ENCODE measurements at places on chromosomes 12 and 14.

- no peak for DNase-seq
Measured at GRCh38 chr12:16691624-16692023, 85.7 kb upstream of the LMO3 start.

GRCh38 chr12:43063650-43064049, 474.1 kb upstream of the PRICKLE1 start:
- DNase-seq: no peak

DNA sequence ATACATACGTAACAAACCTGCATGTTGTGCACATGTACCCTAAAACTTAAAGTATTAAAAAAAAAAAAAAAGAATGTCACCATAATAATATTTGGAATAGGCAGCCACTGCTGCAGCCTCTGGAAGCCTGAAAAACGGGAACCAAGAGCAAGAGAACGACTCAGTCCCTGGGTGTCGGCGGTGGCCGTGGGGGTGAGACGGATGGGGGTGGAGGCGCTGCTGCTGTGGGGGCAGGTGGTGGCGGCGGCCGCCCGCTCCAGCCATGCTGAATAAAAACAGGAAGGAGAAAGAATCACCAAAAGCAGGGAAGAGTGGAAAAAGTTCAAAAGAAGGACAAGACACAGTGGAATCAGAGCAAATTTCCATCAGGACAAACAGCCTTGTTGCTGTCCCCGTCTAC, 46.9 kb downstream of the ZFYVE21 start:
- DNase-seq: no peak

GRCh38 chr14:35385042-35385839, 19.3 kb downstream of the NFKBIA start:
- DNase-seq: no peak

DNA sequence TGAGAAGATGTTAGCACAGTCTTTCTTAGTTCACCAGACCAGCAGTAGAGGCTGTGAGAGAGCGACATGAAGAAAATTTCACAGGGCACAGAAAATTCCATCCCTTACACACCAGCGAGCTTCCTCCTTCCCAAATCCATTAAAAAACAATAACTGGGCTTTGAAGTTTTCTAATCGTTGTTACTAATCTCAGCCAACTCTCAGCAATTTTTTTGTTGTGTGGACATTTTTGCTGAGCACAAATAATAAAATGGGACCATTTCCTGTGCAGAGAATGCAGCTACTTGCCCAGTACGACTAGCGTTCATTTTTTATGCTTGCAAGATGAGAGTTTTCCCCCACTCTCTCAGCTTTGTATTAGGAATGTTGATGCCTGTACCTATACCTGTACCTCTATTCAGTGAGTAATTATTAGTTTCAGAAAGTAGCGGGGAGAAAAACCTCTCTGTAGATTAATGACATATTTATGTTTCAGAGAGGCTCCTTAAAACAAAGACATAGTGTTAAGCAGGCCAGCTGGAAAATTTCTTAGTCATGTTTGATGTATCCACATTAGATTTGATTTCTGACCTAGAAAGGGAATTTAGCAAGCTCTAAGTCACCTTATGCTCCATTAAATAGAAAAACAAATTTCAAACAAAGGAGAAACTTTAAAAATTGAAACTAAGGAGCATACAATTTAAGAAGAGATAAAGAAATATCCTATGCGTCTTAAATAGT, 146.5 kb downstream of the SRGAP1 start:
- DNase-seq: no peak

- no peak for DNase-seq
Measured at GRCh38 chr14:45716572-45716971, 463.6 kb upstream of the MIS18BP1 start.

DNA sequence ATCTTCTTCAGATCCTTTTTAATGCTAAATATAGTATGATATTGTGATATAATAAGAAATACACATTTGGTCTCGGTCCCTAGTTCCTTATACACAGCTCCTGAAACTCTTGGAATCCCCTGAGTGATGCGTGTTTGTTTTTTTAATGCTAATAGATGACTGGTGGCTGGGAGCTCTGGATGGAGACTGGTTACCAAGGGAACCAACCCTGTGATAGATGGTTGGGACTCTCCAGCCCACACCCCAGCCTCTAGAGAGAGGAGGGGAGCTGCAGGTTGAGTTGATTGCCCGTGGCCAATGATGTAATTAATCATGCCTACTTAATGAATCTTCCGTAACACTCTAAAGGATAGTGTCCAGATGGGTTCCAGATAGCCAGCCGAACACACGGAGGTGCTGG, 140.6 kb downstream of the FBXL14 start:
- no peak for DNase-seq

GRCh38 chr14:101972126-101972866, 7.9 kb downstream of the DYNC1H1 start:
- DNase-seq: no peak

- no peak for DNase-seq
Measured at GRCh38 chr12:93679308-93679925, 2.2 kb downstream of the CRADD start.

DNA sequence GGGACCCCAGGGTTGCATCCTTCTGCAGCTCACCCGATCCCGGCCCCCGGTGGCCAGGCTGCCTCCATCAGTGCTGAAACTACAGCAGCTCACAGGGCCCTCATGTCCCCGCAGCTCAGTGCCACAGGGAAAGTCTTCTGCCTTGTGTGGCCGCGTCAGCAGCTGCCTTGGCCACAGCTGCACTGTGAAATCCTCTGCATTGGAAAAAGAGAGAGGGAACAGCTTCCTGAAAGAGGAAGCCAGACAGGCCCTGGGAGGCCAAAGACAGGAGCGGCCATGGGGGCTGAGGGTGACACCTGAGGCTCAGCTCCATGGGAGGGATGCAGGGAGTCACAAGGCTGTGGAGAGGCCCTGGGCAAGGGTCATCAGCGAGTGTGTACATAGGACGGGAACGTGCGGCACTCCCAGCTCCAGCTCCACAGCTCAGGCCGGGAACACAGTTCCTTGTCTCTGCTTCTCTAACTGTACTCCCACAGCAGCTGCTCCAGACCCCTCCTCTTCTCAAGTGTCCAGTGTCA, 32.7 kb downstream of the PARP2 start:
- no peak for DNase-seq

DNA sequence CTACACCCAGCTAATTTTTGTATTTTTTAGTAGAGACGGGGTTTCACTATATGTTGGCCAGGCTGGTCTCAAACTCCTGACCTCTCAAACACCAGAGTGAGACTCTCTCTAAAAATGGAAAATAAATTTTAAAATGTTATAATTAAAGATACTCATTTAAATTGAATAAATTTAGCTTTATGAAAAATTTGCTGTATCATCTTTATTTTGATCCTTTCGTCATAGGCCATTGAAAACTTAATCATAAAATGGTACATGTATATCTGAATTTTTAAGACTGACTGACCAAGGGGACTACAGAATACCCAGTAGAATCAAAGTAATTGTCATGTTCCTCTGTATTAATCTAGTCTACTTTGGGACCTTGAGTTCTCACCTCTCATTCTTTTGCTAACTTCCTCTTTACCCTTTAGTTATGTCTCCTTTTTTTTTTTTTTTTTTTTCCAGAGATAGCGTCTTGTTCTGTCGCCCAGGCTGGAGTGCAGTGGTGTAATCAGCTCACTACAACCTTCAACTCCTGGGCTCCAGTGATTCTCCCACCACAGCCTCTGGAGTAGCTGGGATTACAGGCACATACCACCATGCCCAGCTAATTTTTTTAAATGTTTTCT, 9.5 kb downstream of the RAB5B start:
- no peak for DNase-seq

Data from stimulated activated CD4-positive, alpha-beta T cell treated with anti-CD3 and anti-CD28 coated beads, Interleukin-4, amount 100 ng/mL, for 4 hours (primary cell).